ENCODE measurements at places on chromosomes 1 and 21.

DNA sequence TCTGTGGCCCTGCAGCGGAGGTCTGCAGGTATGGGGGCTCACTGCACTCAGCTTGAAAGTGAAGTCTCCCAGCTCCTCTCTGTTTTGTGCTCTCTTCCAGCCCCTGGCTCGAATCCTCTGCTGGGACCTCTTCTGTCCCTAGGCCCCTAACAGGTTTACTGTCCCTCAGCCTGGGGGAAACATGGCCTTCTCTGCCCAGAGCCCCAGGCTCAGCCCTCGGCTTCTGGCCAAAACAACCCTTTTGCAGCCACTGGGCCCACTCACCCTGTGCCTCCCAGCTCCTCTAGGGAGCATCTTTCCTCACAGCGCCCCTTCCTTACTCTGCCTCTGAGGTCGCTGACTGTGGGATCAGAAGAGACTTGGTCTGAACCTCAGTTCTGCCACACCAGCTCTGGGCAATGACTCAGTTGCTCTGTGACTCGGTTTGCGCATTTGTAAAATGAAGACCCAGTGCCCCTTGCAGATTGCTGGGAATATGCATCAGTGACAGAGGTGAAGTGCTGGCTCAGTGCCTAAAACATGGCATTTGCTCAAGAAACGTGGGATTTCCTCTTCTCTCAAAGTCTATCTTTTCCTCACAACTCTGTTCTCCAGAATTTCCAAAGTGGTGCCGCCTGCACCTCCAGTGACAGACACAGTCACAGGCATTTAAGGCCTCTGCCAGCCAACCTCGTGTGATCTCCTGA is 26.5 kb upstream of the TENT5C start:
- no peak for DNase-seq

DNA sequence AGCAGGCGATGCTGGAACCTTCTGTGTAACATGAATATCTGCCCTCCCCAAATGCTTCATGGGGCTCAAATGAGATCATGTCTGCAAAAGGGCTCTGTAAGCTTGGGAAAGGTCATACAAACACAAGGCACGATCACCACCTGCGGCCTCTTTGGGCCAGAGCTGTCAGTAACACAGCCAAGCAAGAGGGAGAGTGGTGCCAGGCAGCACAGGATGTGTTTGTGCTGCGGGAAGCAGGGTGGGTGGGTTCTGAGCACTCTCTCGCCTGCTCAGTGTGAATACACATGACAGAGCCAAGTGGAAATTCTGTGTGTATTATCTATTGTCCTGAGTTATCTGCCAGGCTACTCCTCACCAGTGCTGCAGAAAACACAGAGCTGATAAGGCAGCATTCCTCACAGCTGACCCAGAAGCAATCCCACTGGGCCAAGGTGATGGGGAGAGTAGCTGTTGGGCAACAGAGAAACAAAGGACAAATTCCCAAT is 101.2 kb downstream of the LAMC2 start:
- DNase-seq = no peak

DNA sequence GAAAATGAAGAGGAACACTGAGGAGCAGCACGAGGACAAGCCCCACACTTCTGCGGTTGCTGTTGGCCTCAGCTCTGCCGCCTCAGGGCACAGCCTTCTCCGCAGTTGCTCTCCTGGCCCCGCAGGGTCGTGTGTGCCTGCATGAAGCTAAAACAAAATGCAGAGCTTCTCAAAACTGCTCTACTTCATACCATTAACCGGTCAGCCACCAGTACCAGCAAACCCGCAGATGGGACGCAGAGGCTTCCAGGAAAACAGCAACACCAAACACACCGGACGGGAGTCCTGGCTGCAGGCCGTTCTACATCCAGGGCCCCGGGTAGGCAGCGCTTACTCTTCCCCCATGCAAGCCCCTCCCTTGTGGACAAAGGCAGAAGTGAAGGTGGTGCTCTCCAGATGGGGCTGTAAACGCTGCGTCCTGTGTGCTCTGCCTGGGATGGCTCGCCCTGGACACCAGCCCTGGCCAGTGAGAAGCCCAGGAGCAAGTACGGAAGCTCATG is 7.1 kb upstream of the C1orf159 start:
- DNase-seq = no peak

DNA sequence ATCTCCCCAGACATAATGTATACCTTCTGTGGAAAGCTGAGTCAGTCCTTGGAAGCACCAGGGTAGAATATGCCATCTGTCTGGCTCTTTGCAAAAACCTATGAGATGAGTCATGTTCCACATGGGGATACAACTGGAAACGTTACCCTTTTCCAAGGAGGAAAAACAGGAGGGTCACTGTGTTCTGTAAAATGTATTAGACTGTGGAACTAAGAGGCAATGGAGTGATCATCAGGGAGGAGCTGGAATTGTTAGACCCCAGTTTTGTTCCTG is 16.1 kb upstream of the PSMD4 start:
- no peak for DNase-seq

- DNase-seq = no peak
These were observed 73.1 kb downstream of the ATP6V1G3 start for GRCh38 chr1:198467342-198467741.

DNA sequence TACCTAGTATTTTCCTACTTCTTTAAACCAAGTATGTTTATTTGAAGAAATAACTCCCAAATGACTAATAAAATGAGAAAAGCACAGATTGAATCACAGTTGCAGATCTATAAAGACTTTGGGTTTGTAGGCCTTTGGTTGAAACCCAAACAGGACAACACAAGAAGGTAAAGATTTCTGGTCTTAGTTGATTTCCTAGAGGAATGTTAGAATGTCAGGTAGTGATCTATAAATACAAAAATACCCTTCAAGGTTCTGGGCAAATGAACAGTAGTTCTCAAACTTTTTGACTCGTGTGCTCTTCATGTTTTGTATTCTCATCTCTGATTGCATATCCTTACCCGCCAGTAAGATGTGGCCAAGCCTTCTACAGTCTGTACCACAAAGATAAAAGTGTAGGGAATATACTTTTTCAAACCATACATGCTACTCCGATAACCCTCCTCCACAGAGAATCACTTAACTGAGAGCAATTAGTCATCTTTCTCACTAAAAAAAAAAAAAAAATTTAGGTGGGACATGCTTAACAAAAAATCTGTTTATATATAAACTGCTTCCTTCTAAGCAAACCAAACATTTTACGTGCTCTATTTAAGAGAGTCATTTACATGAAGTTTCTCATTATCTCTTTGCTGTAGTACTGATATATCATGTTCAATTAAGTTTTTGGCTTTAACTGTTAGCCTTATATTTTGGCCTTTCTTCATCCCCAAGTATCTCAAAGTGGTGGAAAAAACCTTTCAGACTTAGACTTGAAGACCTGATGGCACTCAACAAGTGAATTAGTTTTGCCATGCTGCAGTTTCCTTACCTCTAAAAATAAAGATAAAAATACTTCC is 36.0 kb downstream of the CNIH4 start:
- DNase-seq = no peak
